ENCODE measurements at places on chromosomes 7 and 10.

DNA sequence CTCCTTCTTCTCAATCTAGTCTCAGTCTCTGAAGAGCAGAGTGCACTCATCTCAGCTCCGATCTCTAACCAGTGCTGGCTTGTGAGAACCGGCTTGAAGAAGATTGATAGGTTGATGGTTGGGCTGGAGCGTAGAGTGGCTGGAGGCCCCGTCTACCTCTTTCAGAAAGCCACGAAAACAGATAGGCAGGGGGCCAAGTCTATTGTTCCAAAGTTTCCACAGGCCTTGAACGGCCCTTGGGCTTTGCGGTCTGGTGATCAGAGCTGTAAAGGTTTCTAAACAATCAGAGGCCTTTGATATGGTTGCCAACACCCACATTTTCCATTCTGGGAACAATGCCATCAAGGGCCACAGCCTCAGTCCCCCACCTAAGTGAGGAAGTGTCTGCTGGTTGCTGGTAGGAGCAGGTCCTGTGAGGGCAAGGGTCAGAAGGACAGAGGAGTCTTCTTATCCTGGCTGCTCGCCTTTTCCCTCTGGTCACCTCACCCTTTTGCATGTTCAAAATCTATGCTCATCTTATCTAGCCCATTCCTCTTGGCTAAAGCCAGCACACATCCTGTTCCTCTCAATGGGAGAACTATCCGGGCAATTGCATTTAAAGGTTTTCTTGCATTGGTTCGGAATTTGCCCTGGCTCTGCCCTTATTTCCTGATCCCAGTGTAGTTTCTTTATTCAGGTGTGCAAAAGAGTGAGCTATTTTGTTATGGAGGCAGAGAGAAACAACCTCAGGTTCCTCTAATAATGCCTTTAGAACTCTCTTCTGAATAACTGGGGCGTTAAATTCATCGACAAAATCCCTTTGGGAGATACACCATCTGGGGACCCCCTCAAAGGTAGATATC lies 70.3 kb upstream of the KMT2E start:
- peak; percentile 86 for DNase-seq

GRCh38 chr7:23242321-23242720 lies 4.3 kb upstream of the GPNMB start:
- DNase-seq = no peak

- no peak for DNase-seq
Measured at GRCh38 chr10:14396411-14397048, 65.8 kb upstream of the FRMD4A start.

DNA sequence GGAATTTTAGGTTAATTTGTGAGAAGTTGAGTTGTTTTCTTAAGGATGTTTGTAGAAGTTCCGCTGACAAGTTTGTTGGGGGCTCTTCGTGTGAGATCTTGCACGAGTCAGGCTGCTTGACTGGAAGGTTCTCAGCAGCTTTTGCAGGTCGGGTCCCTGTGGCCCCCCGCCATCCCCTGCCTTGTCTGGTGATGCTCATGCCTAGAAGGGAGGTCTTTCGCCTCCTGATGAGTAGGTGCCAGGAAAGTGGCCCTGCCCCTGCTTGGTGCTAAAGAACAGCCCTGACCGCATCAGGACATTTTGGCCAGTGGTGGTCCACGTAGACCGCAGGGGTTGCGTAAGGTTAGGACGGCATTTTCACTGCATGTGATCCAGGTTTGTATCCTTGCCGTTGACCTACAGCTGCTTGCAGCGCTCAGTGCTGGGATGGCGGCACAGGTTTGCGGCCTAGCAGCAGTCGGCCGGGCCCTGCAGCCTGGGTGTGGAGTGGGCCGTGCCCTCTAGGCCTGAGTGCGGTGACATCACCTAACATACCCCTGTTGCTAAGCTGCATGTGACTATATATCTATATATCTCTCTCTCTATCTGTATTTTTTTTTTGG lies 62.4 kb downstream of the DNAJB6 start:
- DNase-seq = no peak

DNA sequence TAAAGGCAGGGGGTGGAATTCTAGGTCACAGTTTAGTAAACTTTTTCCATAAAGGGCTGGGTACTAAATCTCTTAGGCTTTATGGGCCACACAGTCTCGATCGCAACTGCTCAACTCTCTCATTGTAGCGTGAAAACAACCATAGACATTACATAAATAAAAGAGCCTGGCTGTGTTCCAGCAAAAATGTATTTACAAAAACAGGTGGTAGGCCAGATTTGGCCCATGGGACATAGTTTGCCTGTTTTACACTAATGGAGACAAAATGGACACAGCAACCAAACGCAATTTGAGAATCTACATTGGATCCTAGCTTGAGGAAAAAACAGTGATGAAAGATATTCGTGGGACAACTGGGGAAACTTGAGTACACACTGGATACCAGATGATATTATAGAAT lies 23.2 kb upstream of the MALSU1 start:
- DNase-seq = no peak

DNA sequence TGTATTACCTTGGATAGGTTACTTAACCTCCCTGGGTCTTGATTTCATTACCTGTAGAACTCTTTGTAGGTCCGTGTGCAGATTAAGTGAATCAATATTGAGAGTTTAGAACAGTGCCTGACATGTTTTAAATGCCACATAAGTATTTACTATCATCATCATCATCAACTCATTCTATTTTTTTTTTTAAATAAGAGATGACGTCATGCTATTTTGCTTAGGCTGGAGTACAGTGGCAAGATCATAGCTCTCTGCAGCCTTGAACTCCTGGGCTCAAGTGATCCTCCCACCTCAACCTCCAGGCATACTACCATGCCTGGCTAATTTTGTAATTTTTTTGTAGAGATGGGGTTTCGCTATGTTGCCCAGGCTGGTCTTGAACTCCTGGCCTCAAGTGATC lies 132.0 kb upstream of the FZD8 start:
- DNase-seq = no peak

- no peak for DNase-seq
Measured at GRCh38 chr7:131890176-131890575, 333.7 kb upstream of the PODXL start.

All from stimulated activated CD4-positive, alpha-beta T cell treated with anti-CD3 and anti-CD28 coated beads, Interleukin-1b, Interleukin-23, amount 100 ng/mL, for 48 hours (primary cell).